ENCODE measurements at places on chromosomes 1 and 21. TPM values are rescaled to one million over a fixed set of nuclear protein-coding genes. Genes with fewer than 3 reads are reported as not detected.

- peaks cover 15% of the 10 kb centered on the region for H3K27me3 ChIP-seq
- no peaks in the 10 kb centered on the region for H3K36me3 ChIP-seq
- H3K27ac ChIP-seq, result no peak overlapping the region
- no peak overlapping the region for H3K4me3 ChIP-seq
- ATAC-seq, result no peak
Measured at GRCh38 chr1:7536891-7537591, 234.1 kb upstream of the VAMP3 start.

- no peaks in the 10 kb centered on the region for H3K27me3 ChIP-seq
- no peak overlapping the region for H3K4me3 ChIP-seq
- no peaks in the 10 kb centered on the region for H3K36me3 ChIP-seq
Measured at GRCh38 chr1:55634516-55634915, 419.4 kb upstream of the USP24 start.

GRCh38 chr21:45262041-45262581 lies 25.6 kb downstream of the POFUT2 start:
- peaks cover 13% of the 10 kb centered on the region for H3K27me3 ChIP-seq
- no peak overlapping the region for H3K4me3 ChIP-seq
- no peak for ATAC-seq

DNA sequence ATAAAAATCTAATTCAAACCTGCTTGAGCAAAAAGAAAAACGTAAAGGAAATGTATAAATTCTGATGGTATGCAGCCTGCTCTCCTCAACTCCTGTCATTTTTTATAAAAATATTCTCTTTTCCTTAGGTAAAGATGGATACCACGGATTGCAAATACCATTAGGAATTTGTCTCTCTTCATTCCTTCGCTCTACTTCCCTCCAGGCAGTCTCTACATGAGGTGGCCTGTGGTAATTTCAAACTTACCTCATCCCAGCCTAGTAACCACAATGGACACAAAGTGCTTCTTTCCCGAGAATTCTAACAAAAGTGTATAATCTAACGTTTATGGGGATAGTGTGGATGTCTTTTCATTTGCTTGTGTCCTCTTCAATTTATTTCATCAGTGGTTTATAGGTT lies 239.5 kb upstream of the LRRC7 start:
- H3K27ac ChIP-seq, result no peak overlapping the region
- H3K36me3 ChIP-seq, result no peaks in the 10 kb centered on the region
- no peaks in the 10 kb centered on the region for H3K4me1 ChIP-seq
- no peaks in the 10 kb centered on the region for H3K27me3 ChIP-seq
- no peak overlapping the region for H3K4me3 ChIP-seq

- H3K4me3 ChIP-seq, result no peak overlapping the region
- ATAC-seq, result no peak
- no peaks in the 10 kb centered on the region for H3K4me1 ChIP-seq
- no peaks in the 10 kb centered on the region for H3K36me3 ChIP-seq
- no peak overlapping the region for H3K27ac ChIP-seq
- H3K27me3 ChIP-seq, result no peaks in the 10 kb centered on the region
Measured at GRCh38 chr1:90457985-90458384, 259.1 kb downstream of the BARHL2 start.

DNA sequence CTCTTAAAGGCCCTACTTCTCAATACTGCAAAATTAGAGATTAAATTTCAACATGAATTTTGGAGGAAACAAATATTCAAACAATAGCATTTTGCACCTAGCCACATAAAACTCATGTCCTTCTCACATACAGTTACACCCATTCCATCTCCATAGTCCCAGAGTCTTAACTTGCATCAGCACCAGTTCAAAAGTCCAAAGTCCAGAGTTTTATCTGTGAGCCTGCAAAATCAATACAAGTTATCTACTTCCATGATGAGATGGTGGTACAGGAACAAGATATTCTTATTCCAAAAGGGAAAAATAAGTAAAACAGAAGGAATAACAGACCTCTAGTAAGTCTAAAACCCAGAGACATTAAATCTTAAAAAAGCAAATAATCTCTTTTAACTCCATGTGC lies 686.0 kb upstream of the ADGRL4 start:
- H3K27me3 ChIP-seq, result no peaks in the 10 kb centered on the region
- no peaks in the 10 kb centered on the region for H3K4me1 ChIP-seq
- H3K36me3 ChIP-seq, result no peaks in the 10 kb centered on the region
- H3K4me3 ChIP-seq, result no peak overlapping the region
- ATAC-seq, result no peak
- no peak overlapping the region for H3K27ac ChIP-seq

GRCh38 chr1:212241501-212241900 lies 43.7 kb upstream of the PPP2R5A start:
- peak overlapping the region; percentile 76 for H3K27ac ChIP-seq
- peaks cover 17% of the 10 kb centered on the region for H3K4me1 ChIP-seq
- ATAC-seq, result no peak
- no peak overlapping the region for H3K4me3 ChIP-seq
- no peaks in the 10 kb centered on the region for H3K36me3 ChIP-seq

- no peak for ATAC-seq
- H3K27me3 ChIP-seq, result no peaks in the 10 kb centered on the region
- H3K4me3 ChIP-seq, result no peak overlapping the region
- no peaks in the 10 kb centered on the region for H3K36me3 ChIP-seq
Measured at GRCh38 chr1:170284951-170285350, 139.2 kb downstream of the NTMT2 start.

GRCh38 chr1:7899741-7900140 lies 40.9 kb downstream of the TNFRSF9 start:
- H3K4me3 ChIP-seq, result no peak overlapping the region
- no peaks in the 10 kb centered on the region for H3K27me3 ChIP-seq
- no peak for ATAC-seq
- no peak overlapping the region for H3K27ac ChIP-seq

DNA sequence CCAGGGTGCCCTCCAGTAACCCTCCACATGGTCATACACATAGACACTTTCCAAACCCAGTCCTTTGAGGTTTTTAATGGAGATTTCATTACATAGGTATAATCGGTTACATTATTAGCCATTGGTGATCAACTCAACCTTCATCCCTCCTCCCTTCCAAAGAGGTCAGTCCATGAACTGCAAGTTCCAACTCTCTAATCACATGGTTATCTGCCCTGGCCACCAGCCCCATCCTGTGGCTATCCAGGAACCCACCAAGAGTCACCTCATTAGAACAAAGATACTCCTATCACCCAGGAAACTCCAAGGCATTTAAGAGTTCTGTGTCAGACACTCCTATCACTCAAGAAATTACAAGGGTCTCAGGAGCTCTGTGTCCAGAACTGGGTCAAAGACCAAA lies 12.2 kb downstream of the ATP1A4 start:
- H3K36me3 ChIP-seq, result no peaks in the 10 kb centered on the region
- H3K27ac ChIP-seq, result no peak overlapping the region
- H3K27me3 ChIP-seq, result no peaks in the 10 kb centered on the region
- ATAC-seq, result no peak

DNA sequence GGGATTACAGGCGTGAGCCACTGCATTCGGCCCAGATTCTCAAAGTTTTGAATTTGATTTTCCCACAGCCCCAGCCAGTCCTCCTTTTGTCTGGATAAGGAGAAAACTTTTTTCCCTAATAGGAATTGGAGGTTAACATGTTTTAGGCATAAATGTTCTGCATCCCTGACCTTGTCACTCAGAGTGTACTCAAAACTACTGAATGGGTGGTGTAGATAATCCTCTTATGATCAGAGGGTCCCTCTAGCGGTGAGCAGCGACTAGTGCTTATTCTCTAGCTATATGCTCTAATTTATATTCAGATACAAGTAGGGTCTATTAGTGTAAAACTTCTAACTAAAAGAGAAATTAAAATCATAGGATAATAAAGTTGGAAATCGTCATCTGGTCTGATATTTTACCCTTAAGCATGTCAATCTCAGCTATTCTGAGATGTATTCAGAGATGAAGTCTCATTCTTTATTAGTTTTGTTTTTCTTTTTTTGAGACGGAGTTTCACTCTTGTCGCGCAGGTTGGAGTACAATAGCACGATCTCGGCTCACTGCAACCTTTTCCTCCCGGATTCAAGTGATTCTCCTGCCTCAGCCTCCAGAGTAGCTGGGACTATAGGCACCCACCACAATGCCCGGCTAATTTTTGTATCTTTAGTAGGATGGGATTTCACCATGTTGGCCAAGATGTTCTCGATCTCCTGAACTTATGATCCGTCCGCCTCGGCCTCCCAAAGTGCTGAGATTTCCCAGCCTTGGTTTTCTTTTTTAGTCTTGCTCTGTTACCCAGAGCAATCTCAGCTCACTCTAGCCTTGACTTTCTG lies 2.7 kb upstream of the PSMD4 start:
- no peak for ATAC-seq
- H3K36me3 ChIP-seq, result no peaks in the 10 kb centered on the region
- no peak overlapping the region for H3K27ac ChIP-seq
- H3K4me1 ChIP-seq, result peaks cover 8% of the 10 kb centered on the region

- ATAC-seq, result no peak
- H3K4me3 ChIP-seq, result no peak overlapping the region
- no peaks in the 10 kb centered on the region for H3K4me1 ChIP-seq
- no peaks in the 10 kb centered on the region for H3K36me3 ChIP-seq
- no peaks in the 10 kb centered on the region for H3K27me3 ChIP-seq
- H3K27ac ChIP-seq, result no peak overlapping the region
Measured at GRCh38 chr1:212450331-212450881, 17.7 kb downstream of the NENF start.

- H3K27me3 ChIP-seq, result no peaks in the 10 kb centered on the region
- H3K27ac ChIP-seq, result no peak overlapping the region
- no peak for ATAC-seq
- no peaks in the 10 kb centered on the region for H3K4me1 ChIP-seq
Measured at GRCh38 chr1:76840278-76840677, 27.0 kb upstream of the ST6GALNAC5 start.

- peak; percentile 0 for ATAC-seq
- H3K27ac ChIP-seq, result peak overlapping the region; percentile 83
- no peaks in the 10 kb centered on the region for H3K27me3 ChIP-seq
- peaks cover 97% of the 10 kb centered on the region for H3K4me1 ChIP-seq
Measured at GRCh38 chr1:9241891-9242290, 7.3 kb downstream of the H6PD start.

GRCh38 chr1:62334434-62334985 lies 15.3 kb upstream of the KANK4 start:
- no peak for ATAC-seq
- H3K36me3 ChIP-seq, result no peaks in the 10 kb centered on the region
- no peaks in the 10 kb centered on the region for H3K27me3 ChIP-seq
- no peak overlapping the region for H3K4me3 ChIP-seq

DNA sequence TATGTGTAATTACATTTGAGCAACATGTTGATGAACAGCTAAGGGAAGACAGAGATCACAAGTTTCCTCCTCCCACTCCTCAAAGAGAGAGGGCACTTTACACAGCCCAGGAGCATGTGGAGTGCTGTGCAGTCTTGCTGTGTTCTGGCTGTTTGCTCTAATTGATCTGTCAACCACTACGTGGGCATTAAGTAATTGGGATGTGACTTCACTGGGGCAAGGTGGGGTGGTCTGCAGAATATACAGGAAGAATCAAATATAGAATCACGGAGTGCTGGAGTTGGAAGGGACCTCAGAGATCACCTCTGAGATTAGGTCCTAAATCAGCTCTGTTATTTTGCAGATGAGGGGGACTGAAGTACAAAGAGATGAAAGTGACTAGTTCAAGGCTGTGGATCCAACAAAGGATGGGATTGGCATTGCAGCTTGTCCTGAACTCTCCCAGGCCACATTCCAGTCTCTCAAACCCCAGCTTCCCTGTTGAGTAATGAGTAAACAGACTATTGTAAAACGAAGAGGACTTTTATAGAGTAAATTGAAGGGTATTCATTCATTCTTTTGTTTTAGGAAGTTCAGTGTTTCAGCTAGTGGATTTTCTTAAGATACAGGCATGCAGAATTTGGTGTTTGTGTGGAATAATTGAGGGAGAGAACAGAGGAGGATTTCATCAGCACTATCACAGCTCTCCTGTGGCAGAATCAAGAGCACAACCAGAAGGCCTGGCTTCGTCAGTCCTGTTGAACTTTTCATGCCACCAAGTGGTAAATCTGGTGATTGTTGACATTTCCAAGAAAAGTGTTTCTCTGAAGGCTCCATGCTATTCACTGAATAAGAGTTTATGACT lies 22.4 kb downstream of the NOS1AP start:
- no peaks in the 10 kb centered on the region for H3K27me3 ChIP-seq
- peaks cover 22% of the 10 kb centered on the region for H3K4me1 ChIP-seq
- no peak overlapping the region for H3K27ac ChIP-seq
- H3K4me3 ChIP-seq, result no peak overlapping the region

DNA sequence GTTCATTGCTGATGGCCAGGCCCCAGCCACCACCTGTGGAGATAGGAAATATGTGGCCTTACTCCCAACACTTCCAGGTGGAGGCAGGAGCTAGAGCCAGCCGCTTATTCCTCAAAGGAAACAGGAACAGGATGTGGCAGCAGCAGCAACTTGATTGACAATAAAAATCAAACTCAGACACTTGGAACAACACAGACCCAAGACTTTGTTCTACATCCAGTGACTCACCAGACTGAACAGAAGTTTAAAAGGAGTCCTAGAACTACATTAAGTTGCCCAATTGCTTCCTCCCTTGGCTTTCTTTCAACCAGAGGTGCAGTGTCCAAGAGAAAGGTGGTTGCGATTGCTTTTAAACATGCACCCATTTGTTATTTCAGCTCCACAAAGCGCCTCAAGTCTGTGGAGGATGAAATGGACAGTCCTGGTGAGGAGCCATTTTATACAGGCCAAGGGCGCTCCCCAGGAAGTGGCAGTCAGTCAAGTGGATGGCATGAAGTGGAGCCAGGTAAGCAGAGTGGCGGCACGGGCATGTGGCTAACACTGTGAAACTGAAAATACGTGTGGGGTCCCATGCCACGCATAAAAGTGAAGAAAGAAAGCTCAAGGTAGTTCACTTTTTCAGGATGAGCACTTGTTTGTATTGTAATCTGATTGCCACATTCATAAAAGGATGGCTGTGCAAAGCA lies 276.6 kb downstream of the NFIA start:
- H3K4me3 ChIP-seq, result no peak overlapping the region
- H3K36me3 ChIP-seq, result no peaks in the 10 kb centered on the region
- no peaks in the 10 kb centered on the region for H3K27me3 ChIP-seq
- H3K27ac ChIP-seq, result no peak overlapping the region
- H3K4me1 ChIP-seq, result no peaks in the 10 kb centered on the region
- no peak for ATAC-seq

DNA sequence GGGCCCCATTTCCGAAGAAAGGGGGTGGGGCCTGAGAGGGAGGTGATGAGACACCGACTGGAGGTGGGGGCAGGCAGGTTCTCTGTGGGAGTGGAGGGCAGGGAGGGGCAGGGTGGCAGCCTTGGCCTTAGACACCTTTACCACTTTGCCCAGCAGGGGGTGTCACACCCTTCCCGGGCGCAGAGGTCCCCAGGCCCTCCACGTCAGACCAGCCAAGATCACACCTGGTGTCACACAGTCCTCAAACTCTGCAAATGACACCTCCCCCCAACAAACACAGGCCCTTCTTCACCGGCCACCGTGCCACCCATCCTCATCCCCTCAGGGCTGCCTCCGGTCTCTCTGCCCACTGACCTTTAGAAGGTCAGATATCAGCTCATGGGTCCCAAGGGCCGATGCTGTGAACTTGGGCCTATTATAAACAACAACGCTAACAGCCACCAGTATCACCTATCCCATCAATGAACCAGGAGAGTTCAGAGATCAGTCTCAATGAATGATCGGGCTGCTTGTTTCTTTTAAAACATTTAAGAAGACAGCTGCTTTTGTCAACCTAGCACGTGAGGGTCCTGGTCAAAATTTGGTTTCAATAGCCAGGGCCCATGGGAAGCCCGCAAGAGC lies 103.9 kb downstream of the CASZ1 start:
- ATAC-seq, result no peak
- no peaks in the 10 kb centered on the region for H3K36me3 ChIP-seq
- H3K4me3 ChIP-seq, result peak overlapping the region; percentile 86
- no peaks in the 10 kb centered on the region for H3K27me3 ChIP-seq

The AMY1C gene
- not detected for total RNA-seq

The OLFML2B gene
- 5.7 TPM for total RNA-seq

The CASZ1 gene
- total RNA-seq, result 26.2 TPM

The CACNA1S gene
- not detected for total RNA-seq

The TDRD5 gene
- 0.16 TPM for total RNA-seq

The MAP1LC3C gene
- total RNA-seq, result 32.6 TPM

The SMYD2 gene
- total RNA-seq, result 30.3 TPM

All from gastroesophageal sphincter (tissue), 4 donors.